ENCODE measurements at places on chromosomes 11 and 22.

DNA sequence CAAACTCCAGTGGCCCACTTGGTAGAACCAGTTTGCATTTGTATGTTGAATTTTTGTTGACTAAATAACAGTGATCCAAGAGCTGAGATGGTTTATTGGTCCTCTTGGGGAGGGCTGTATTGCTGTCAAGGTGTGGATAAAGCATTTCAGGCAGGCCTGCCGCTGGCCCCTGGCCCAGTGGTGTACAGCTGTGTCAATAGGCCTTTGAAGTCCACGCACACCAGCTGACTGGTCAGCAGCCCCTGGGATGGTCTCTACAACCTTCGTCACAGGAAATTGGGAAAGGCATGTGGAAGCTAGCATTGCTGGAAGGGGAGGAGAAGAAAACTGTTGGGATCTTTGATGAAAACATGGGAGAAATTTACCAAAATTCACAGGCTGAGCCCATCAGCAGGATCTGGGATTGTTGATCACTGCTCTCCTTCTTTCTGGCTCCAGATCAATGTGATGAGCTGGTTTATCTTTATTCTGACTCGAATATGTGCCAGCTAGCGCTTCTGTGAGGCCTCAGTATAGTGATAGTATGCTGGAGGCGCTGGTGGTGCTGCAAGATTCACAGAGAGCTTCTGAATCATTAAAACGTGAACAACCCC is 12.5 kb upstream of the E2F8 start:
- DNase-seq, result peak; percentile 14

GRCh38 chr11:22657101-22657694 is 9.2 kb upstream of the GAS2 start:
- no peak for DNase-seq

GRCh38 chr22:21025266-21025665 is 7.1 kb downstream of the SLC7A4 start:
- DNase-seq, result no peak

- DNase-seq, result no peak
Observed at GRCh38 chr11:100397401-100397800, 289.7 kb upstream of the ARHGAP42 start.

DNA sequence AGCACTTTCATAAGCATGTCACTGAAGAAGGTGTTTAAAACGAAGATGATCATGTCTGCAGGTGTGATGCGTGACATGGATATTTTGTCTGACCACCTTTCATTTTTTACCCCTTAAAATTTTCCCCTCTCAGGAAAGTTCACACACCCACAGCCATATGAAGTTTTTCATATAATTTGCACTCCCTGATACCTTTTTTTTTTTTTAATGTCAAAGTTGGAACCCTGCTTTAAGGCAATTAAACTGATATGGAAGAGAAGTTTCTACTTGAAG is 104.6 kb downstream of the ATXN10 start:
- no peak for DNase-seq
